ENCODE measurements at places on chromosomes 2 and 18.

DNA sequence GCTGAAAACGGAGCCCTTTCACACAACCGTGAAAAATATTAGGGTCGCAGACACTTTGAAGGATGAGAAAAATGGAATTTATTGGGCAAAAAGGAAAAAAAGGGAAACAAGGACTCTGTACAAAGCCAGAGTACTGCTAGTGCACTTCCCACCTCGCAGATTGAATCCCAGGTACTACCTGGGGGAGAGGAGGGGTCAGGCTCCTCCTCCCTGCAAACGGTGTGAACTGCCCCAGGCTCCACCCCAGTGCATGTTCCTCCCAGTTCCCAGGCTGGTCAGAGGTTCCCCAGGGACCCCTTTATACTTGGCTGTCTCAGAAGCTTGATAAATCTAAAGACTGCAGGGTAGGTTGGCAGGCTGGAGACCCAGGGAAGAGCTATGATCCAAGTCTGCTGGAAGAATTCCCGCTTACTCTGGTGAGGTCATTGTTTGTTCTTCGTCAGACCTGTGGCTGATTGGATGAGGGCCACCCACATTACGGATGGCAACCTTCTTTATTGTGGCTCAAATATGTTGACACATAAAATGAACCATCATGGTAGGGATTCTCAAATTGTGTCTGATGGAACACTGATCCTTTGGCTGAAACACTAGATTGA, 290.4 kb upstream of the POU3F3 start:
- no peak for DNase-seq

DNA sequence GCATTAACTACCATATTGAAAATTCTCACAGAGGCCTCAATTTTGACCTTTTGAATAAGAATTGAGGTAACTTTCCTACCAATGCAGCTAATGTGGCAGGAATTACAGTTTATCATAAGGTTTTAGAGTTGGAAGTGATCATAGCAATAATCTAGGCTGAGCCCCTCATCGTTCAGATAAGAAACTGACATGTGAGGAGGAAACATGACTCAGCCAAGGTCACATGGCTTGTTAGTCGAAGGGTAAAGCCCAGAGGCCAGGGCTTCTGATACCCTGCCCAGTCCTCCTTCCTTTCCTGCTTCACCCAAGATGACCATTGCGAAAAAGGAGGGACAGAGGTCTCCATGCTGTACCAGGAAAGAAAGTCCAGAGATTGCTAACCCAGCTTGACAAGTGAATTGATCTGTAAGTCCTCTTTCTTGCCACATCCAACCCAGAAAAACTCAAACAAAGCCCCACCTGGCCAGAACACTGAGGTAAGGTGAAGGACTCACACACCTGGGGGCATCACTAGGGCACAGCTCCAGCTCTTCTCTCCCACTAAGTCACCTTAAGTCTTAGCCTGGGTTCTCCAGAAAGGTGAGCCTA, 174.8 kb downstream of the EN1 start:
- no peak for DNase-seq

DNA sequence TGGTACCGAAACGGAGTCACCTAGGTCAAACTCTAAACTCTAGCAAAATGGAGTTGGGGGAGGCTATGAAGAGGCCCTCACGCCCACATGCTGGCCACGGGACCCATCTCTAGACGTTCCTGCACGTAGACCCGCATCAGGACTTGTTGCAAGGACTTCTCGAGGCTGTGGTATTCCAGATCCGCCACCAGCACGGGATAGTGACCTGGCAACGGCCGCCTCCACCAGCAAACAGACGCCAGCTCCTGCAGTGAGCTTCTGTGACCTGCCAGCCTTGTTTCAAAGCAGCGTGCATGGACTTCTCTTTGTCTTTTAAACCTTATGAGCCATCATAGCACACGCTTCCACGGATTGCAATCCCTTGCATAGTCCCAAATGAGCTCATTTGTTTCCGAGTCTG, 40.3 kb upstream of the RALBP1 start:
- no peak for DNase-seq

GRCh38 chr18:44047585-44047984, 633.1 kb upstream of the SETBP1 start:
- no peak for DNase-seq

DNA sequence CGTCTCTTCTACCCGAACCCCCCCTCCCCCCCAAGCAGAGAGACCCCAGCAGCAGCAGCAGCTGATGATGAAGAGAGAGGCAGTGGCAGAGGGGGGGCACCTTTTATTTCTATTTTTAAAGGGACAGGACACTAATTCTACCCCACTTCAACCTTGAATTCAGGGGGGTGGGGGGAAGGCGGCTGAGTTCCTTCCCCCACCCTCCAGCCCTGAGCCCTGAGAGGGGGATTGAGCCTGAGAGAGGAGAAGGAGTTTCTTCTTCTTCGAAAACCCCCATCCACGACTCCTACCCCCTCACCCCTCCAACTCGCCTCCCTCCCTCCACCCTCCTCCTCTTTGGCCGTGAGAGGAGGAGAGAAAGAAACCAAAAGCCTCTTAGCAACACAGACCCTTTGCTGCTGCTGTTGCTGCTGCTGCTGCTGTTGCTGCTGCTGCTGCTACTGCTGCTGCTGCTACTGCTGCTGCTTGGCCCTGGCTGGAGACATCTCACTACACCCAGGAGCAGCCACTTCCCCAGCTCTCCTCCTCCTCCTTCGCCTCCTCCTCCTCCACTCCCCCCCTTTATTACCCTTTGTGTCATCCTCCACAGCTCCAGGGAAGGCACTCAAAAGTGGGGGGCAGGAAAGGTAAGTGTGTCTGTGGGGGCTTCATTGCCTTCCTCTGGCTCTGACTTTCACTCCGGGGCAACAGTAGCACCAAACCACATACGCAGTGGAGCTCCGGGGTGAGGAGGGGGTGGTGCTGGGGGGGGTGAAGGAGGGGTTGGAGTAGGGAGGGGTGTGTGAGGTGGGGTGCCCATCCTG, at the start of gene MBD5:
Gene MBD5 (plus strand): TSS at position 33 of the 803 bp plus-strand sequence.
- DNase-seq, result no peak

DNA sequence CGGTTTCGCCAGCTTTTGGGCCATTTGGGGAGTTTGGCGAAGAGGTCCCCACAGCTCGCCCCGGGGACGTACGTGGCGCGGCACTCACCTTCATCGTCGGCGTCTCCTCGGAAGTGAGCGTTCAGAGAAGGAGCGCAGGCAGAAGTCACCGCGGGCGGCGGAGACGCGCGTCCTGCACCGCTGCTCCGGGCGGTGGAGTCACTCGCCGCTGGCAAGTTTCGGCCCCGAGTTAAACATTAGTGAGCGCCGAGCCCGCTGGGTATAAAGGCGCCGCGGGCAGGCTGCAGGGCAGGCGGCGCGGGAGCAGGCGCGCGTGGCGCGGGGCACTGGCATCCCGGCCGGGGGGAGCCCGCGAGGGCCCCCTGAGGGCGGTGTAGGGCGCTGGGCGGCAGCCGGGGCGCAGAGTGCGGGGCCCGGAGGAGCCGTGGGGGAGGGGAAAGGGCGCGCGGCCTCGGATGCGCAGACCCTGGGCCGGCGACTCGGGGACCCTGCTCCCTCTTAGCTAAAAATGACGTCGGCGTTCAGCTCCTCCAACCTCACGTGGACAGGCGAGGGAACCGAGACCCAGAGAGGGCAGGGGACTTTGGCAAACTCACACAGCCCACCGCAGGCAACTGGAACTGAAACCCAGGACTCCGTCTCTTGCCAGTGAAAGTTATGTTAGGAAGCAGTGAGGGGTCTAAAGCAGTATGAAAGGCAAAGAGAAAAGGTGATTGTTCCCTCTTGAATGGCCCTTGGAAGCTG, at the start of gene DPP4:
Gene DPP4 (minus strand): TSS at position 328 of the 744 bp plus-strand sequence. CDS start 234 bp downstream, at position 94.
- DNase-seq, result no peak

- no peak for DNase-seq
Observed at GRCh38 chr2:9199716-9200632, 6.6 kb upstream of the ASAP2 start.

DNA sequence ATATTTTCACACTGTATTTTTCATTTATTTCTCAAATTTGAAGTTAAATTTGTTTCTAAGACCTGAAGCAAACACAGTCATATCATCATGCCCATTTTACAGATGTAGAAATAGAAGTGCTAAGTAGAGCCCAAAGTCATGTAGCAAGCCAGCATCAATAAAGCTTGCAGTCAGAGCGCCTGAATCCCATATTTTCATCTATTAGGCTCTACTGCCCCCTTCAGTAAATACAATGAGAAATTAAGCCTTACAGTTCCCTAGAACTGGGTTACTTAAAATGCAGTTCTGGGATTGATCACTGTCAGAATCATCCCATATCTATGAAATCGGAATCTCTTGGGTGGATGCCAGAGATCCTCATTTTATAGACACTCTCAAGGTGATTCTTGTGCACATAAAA, 419.9 kb downstream of the TGIF1 start:
- DNase-seq, result no peak

GRCh38 chr2:107817378-107817777, 9.3 kb upstream of the RGPD4 start:
- no peak for DNase-seq

DNA sequence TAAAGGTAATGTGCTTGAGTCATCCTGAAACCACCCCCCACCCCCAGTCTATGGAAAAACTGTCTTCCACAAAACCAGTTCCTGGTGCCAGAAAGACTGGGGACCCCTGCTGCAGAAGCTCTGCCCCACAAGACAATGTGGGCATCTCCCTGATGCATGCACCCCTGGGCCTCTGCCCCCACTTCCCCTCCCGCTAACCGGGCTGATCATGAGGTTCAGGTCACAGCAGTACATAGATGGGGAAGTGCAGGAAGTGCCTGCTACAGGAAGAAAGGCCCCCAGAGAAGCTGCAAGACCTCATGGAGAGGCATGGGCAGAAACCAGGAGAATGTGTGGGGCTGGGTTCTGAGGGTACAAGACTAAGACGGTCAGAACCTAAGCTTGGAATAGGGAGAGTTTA, 243.4 kb upstream of the ID2 start:
- DNase-seq, result no peak

DNA sequence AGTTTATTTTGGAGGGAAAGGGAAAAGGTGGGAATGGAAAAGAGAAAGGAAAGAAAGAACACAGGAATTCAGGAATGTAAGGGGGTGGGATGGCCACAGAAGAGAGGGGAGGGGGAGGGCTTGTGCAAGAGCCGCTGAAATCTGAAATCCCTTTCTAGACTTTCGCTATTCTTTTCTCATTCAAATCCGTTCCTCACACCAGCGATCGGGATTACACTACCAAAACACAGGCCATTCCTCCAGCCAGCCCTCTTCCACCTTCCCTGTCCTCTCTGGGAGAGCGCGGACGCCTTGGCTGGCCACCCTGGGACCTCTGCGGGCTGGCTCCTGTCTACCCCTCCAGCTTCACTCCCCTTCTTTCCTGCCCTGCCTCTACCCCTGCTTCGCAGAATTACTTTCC, 102.3 kb downstream of the CDCA7 start:
- DNase-seq, result no peak

- DNase-seq, result no peak
Observed at GRCh38 chr2:37243435-37243834, 12.0 kb downstream of the NDUFAF7 start.
